GM23338 (cell line): ENCODE measurements at places on chromosomes 16 and 17.

GRCh38 chr17:79667746-79668145, 56.9 kb upstream of the RBFOX3 start:
- DNase-seq = no peak

GRCh38 chr17:63589646-63590045, 11.0 kb upstream of the TACO1 start:
- no peak for DNase-seq

GRCh38 chr17:59751955-59752413, 44.5 kb downstream of the VMP1 start:
- no peak for DNase-seq

- DNase-seq = no peak
Measured at GRCh38 chr17:57113011-57113410, 28.0 kb downstream of the AKAP1 start.
